Mucosa of descending colon (tissue), 3 donors: ENCODE measurements at places on chromosomes 3 and 15. TPM values are rescaled to one million over a fixed set of nuclear protein-coding genes. Genes with fewer than 3 reads are reported as not detected.

The C2CD4B gene
- total RNA-seq = 1.5 TPM

The PTH1R gene
- total RNA-seq = 0.87 TPM

The LRRC15 gene
- total RNA-seq = 0.22 TPM

The GOLGA8S gene
- total RNA-seq = 0.32 TPM

GRCh38 chr3:48684480-48685143 is 1.1 kb downstream of the NCKIPSD start:
- no peak for DNase-seq

GRCh38 chr3:69743975-69744906 is 5.0 kb downstream of the MITF start:
- DNase-seq = no peak

- DNase-seq = no peak
Measured at GRCh38 chr15:51108933-51109550, 14.3 kb upstream of the TNFAIP8L3 start.

DNA sequence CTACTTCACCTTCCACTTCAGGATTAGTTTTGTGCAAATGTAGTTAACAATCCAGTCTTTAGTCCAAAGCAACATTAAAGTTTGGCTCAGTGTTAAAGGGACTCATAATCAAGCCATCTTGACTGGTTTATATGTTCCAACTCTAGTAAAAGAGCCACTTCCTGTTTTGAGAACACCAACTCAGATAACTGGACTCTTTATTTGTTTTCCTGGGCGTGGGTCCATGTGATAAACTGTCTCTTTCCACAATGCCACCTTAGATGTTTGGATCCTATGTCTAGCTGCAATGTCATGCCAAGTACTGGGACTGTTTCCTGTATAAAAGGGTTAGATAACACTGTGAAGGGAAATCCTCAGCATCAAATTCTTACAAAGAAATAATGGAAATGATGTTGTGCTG is 545.0 kb downstream of the PYDC2 start:
- no peak for DNase-seq

- no peak for DNase-seq
Measured at GRCh38 chr15:91357011-91357410, 257.0 kb downstream of the SV2B start.

- DNase-seq = no peak
Measured at GRCh38 chr3:114698146-114699105, 404.6 kb downstream of the TIGIT start.

DNA sequence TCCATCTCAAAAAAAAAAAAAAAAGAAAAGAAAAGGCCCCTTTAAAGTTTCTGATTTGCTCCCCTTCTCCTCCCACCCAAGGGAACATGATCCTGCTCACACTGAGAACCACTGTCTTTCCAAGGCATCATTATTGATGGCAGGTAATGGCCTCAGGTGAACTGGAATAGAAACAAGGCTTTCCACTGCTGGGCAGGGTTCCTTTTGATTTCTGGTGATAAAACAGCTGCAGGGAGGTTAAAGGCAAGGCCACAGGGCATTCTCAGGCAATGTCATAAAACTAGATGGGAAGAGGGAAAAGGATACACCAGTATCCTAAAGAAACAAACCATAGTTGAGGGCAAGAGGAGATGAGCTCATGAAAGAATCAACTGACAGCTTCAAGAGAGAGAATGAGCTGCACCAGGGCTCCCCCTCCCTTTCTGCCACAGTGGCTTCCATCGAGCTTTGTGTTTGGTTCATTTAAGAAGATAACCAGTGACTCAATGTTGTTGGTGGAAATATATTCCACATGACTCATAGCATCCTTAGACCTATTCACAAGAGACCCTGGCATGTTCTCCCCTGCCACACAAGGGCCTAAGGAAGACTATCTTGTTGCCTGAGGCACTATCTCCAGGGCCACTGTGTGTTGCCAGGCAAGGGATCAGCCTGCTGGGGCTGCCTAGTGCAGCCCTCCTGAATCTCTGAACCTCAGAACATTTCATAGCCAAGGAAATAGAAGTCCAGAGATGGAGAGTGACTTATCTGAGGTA is 86.4 kb downstream of the WDR76 start:
- no peak for DNase-seq

DNA sequence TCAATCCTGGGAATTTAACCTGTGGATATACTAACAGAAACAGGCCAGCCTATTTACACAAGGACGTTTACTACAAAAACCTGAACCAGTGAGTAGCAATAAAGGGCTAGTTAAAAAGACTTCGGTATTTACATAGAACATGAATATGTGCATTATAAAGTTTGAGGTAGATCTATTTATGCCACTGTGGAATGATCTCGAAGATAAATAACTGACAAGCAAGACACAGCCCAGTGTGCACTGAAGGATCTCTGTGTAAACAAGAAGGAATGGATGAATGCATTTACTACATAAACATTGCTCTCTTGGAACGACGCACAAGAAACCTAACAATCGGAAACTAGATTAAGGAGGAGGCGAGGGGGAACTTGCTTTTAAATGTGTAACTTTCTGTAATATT is 132.0 kb upstream of the NSMCE3 start:
- no peak for DNase-seq

GRCh38 chr15:52784799-52785671 is 5.1 kb downstream of the ONECUT1 start:
- DNase-seq = no peak

DNA sequence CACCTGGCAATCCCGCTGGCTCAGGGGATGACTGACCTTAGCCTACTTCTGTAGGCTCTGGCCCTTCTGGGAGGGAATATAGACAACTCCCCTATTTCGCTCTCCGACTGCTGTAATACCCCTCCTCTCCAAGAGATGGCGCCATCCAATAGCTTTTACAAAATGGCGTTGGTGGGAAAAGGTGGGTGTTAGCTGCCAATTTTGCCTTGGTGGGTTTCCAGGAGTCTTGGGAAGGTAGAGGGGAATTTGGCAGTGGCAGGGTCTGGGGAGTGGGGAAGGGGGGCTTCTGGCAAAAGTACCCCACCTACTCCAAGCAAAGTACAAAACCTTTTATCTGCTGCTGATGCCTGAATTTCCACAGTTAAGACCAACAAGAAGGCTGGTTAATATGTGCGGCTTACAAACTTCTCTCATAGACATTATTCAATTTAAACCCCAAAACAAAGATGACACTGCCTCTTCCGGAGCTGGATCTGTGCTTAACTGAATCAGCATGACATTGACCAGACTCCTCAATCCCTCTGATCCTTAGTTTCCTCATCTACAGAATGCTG is 62.1 kb downstream of the RASGRF1 start:
- DNase-seq = no peak
